NCI-H2029 treated with DMSO at 0.1 percent for 48 hours (cell line): ENCODE measurements at places on chromosomes 5 and 9.

DNA sequence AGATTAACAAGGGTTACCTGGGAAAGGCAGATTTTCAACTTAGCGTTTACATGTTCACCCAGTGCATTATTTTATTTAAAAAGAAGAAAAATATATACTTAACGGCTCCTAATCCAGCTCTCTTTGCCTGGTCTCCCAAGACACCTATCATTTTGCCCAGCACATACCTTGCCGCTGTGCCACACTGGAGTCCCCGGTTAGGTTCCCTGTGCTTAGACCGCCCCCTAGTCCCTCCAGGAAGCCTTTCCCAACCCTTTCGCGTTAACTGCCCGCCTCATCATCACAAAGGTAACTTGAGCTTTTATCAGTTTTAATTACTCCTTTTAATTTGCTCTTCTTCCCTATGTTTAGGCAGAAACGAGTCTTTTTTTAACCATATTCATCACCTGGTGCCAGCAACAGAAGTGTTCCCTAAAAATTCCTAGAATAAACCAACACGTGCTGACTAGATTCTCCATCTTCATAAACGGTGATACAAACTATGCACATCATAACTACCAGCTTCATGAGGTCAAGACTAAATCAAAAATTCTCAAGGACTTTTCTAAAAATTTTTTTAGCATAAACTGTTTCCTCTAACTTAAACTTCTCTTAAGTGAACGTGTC, 19.7 kb downstream of the DNAJA1 start:
- no peak for DNase-seq

GRCh38 chr9:86975606-86976005, 28.3 kb upstream of the GAS1 start:
- DNase-seq, result no peak

GRCh38 chr9:93245437-93245970, 61.6 kb downstream of the WNK2 start:
- no peak for DNase-seq

GRCh38 chr5:502325-503079, 21.7 kb downstream of the SLC9A3 start:
- no peak for DNase-seq

- no peak for DNase-seq
Measured at GRCh38 chr9:128774804-128775203, 3.1 kb upstream of the ZER1 start.

DNA sequence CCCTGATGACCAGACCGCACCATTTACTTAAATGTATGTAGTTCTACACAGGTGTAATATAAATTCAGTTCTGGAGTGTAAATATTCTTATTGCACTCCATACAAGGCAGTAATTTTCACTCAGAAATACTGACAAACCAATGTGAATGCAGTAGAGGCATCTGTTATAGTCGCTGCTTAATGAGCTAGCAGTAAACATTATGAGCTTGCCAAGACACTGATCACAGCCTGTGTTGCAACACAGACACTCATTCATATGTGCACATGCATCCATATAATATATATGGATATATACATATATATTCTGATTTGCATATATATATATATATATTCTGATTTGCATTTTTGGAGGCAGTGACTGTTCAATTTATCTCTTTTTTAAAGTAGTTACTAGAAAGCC, 435.1 kb upstream of the ST8SIA4 start:
- DNase-seq, result no peak

GRCh38 chr5:103808464-103809106, 246.0 kb upstream of the NUDT12 start:
- DNase-seq, result peak; percentile 71

- DNase-seq, result no peak
Measured at GRCh38 chr5:168370831-168371230, 79.4 kb downstream of the WWC1 start.

- no peak for DNase-seq
Measured at GRCh38 chr5:56270058-56270457, 36.9 kb upstream of the ANKRD55 start.

- no peak for DNase-seq
Measured at GRCh38 chr5:78961743-78962142, 23.4 kb downstream of the ARSB start.

GRCh38 chr5:127170918-127171600, 97.8 kb upstream of the C5orf63 start:
- no peak for DNase-seq

GRCh38 chr5:179316111-179316551, 29.1 kb downstream of the ADAMTS2 start:
- no peak for DNase-seq

- DNase-seq, result no peak
Measured at GRCh38 chr9:79742110-79742721, 170.5 kb downstream of the TLE4 start.

DNA sequence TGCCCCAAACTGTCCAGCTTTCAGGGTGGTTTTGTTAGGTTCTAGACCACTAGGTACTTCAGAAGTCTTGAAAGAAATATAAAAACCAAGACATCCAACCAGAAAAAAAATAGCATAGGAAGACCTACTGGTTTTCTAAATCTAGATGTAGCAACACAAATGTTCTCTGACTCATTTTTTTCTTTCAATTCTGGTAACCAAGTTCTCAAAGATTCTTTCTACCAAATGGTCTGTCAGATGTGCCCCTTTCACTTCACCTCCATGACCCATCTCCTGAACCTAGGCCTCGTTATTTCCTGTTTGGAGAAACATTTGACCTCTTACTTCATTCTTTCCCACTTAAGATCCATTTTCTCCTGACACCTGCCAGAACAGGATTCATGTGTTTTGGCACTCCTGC, 355.3 kb downstream of the KIAA0825 start:
- DNase-seq, result no peak

GRCh38 chr5:118994595-118994994, 6.2 kb upstream of the DTWD2 start:
- DNase-seq, result no peak

DNA sequence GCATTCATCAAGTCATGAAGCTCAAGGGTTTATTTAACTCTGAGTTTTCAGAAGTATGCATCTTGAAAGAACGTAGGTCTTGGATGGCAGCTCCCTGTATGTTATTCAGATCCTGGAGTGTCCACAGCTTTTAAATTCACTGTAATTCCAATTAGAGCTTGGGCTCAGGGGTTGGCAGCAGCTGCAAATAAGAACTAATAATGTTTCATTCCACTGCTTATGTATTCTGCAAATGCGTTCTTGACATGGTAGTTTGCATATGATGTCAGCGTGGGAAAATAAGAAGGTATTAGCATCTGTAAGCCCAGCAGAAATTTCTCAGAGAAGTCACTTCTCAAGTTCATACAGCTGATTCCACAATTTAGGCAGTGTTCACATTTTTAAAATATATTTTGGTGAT, 58.4 kb downstream of the RORB start:
- no peak for DNase-seq

DNA sequence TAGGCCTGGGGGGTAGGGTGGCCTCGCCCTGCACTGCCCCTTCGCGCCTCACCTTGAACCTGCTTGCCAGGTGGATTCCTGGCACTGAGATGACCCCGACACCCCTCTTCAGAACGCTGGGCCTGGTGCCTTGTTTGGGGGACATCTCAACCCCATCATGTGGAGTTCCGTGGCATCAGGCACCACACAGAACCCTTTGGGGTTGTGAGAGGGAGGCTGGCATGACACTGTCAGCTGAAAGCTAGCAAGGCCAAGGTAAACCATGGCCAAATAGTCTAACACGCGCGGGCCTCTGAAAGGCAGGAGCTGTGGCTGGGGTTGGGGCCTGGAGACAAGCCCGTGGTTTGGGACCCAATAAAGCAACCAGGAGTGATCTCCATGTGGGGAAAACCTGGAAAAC, 163.2 kb downstream of the FSTL4 start:
- no peak for DNase-seq

GRCh38 chr5:174074369-174074768, 28.9 kb downstream of the NSG2 start:
- DNase-seq, result no peak

- DNase-seq, result no peak
Measured at GRCh38 chr9:125953314-125954019, 206.3 kb downstream of the PBX3 start.

GRCh38 chr5:135671052-135671705, 92.4 kb upstream of the CXCL14 start:
- no peak for DNase-seq

GRCh38 chr9:2418619-2419018, 203.0 kb upstream of the VLDLR start:
- no peak for DNase-seq

GRCh38 chr5:16304846-16305245, 125.3 kb upstream of the MARCHF11 start:
- DNase-seq, result no peak

GRCh38 chr5:95441636-95442035, 50.5 kb downstream of the FAM81B start:
- DNase-seq, result no peak

GRCh38 chr5:6902094-6902493, 188.9 kb downstream of the TENT4A start:
- no peak for DNase-seq

- DNase-seq, result peak; percentile 14
Measured at GRCh38 chr5:125196481-125197111, 450.2 kb upstream of the ZNF608 start.

- no peak for DNase-seq
Measured at GRCh38 chr9:99181206-99181605, 40.5 kb downstream of the ALG2 start.

DNA sequence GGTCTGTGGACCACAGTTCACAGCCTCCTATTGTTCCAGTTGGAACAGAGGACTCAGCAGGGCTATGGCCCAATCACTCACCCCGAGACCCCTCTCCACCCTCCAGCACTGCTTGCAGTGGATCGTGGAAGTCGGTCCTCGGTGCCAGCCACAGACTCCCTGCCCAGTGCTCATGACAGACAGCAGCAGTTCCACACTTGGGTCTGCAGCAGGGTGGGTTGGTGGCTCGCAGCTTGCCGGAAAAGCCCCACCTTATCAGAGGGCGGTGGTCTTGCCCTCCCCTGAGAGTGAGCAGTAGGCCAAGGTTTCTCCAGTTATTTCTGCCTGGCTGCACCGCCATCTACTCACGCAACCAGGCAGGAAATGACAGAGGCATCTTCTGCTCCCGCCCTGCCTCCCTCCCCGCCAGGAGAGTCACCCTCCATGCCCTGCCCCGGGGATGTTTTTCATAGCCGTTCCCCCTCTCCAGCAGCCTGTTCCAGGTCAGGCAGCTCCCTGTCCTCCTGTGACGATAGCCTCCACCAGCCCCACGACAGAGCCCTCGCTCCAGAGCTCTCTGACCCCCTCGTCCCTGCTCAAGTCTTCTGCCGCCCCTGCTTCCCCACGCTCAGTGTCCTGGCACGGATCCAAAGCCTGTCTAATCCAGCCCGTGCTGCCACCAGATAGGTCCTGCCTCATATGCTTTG, 34.5 kb downstream of the UNC5A start:
- peak; percentile 33 for DNase-seq

DNA sequence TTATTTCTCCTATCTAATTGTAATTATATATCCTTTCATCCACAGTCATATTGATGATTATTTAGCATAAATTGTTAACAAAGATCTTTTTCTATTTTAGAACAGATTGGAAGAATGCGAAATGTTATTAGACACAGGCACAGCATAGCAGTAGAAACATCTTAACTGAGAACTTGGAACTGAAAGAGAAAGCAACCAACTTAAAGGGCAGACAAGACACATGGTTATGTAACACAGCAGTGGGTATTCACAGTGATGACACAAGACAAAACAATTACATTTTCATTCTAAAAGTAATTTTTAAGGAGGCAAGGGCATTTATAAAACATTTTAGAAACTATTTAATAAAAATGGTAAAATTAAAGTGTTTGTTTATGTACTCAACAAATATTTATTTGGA, 57.7 kb upstream of the MEF2C start:
- DNase-seq, result no peak

DNA sequence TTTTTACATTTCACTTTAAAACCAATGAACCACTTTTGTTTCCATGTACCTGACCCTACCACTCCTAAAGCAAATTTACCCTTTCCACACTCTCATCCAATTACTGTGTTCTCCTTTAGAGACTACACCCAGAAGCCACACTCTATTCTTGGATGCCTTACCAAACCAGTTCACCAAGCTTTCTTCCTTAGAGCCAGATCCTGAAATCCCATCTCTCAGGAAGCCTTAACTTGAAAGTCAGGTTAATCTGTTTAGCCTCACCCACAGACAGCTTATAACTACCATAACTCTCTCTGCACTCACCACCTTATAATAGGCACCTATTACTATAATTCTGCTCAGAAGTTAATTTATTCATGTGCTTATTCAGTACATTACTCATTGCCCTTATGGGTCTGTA, 4.3 kb downstream of the CSNK1A1 start:
- peak; percentile 14 for DNase-seq

DNA sequence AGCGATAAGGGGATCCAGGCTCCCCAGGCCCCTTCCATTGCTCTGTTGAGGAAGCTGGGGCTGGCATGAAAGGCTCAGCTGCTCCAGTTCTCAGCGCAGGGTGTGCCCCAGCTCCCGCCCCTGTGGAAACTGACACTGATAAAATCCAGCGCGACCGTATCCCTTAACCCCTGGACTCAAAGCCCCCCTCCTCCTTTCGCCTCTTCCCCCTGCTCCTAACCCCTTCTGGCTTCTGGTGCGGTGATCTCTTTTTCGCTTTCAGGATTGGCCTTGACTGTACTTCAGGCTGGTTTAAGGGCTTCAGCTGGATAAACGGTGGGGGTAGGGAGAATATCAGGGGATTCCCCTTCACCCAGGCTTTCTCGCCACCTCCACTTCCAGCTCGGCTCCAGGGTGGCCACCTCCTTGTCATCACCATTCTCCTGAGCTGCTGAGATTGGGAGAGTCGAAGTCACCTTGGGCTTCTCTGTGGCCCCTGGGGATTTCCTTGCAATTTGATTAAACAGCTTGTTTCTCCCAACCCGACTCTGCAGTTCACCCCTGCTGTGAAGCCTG, 843 bp downstream of the BSPRY start:
- no peak for DNase-seq

GRCh38 chr9:102995033-102995432, at the start of gene CYLC2:
Gene CYLC2, plus strand, starts transcription at chr9:102995333. Its CDS starts 48 bp downstream, at chr9:102995381.
- no peak for DNase-seq

- DNase-seq, result no peak
Measured at GRCh38 chr5:1477341-1477740, 32.1 kb upstream of the SLC6A3 start.
